HT-29 (cell line): ENCODE measurements at places on chromosomes 3 and 15. TPM values are rescaled to one million over a fixed set of nuclear protein-coding genes. Genes with fewer than 3 reads are reported as not detected.

DNA sequence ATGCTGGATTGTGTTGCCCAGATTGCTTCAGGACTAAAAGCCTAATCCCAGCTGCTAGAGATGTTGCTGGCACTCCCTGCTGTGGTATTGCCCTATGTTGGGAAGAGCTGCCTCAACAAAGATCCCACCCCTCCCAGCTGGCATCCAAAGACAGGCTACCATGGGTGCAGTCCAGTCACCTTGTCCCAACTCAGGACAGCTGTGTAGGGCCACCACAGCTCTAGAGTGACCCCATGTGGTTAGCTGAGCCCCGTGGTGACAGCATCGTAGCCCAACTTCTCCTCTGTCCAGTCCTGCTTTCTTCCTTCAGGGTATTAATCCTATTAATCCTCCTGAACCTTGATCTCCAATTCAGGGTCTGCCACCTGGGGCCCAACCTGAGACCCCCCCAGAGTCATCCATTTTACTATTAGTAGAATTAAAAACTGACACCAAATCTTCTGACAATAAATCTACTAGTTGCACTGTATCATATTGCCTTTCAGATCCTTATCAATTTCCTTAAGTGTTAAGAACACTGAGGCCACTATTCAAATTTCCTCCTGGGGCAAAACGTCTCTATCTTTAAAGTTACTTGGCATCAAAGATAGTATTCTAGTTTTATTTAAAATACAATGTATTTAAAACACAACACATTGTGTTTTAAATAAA is 83.5 kb downstream of the AQP9 start:
- DNase-seq: peak; percentile 54

Gene CPNE9
- 0.36 TPM in 1 of 2 replicates, not detected in the other for total RNA-seq

DNA sequence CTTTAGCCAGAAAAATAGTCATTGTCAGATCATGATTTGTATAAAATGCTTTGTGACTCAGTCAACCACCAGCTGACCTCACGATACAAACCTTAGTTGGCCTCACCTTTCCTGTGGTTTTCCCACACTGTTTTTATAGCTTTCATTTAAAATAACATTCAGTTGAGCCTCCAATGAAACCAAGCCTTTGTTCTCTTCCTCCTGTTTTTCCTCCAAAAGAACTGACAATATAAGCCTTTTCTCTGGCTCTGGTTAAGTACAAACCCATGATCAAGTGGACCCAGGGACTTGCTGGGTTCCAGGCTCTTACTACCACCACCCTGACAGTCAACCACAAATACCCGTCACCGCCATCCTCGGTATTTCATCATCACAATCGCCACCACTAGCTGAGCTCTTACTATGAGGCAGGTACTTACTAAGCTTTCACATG is 81.7 kb downstream of the TAMM41 start:
- peak; percentile 13 for DNase-seq

DNA sequence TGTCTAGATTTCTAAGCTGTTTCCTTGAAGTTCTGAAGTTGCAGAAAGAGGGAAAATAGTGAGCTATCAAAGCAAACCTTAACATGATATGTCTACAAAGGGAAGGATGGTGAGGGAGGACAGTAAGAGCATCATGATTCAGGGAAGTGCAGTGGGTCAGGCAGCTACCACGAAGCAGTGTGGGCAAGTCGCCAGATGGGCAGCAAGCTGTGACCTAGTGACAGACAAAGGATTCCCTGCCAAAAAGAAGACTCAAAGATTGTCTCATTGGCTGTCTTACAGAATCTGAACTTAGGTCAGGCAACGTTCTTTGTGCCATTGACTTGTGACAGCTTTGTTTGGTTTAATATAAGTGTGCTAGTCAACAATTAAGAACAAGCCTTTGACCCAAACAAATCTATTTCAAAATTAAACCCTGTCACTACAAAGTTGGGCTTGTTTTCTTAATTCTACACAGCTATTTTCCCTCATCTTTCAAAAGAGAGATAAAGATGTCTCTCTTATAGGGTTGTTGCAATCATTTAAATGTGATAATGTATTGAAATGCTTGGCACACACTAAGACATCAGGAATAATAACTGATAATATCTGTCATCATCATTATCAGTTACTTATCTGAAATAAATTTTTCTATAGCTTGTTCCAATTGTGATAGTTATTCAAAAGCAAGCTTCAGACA is 153.3 kb downstream of the ECT2 start:
- no peak for DNase-seq

- no peak for DNase-seq
Observed at GRCh38 chr3:16174389-16174788, at the start of gene GALNT15. Gene GALNT15, plus strand, starts transcription at chr3:16174680. Its CDS starts 472 bp downstream, at chr3:16175152.

GRCh38 chr3:25648925-25649830 is 15.5 kb downstream of the TOP2B start:
- no peak for DNase-seq

Gene FAM107A
- 0.10 TPM in 1 of 2 replicates, not detected in the other for total RNA-seq

Gene WDR93
- total RNA-seq: 0.08 and 0.61 TPM in 2 replicates

DNA sequence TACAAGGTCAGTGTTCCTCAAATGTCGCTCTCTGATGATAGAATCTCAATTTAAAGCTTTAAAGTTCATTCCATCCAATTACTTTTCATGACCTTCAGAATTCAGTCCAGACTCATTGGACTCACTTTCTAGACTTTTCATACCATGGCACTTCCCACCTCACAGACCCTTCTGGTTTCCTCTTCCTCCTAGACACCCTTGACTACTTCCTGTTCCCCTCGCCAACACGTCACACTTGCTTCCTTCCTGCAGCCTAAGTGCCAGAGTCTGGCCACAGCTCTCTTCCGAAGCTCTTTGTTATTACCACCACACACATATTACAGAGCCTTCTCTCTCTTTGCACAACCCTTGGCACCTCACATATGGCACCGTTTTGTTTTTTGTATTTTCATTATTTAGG is 59.1 kb upstream of the UMPS start:
- no peak for DNase-seq

Gene FOXL2
- total RNA-seq: not detected in 2 replicates

- DNase-seq: no peak
Observed at GRCh38 chr3:189235214-189235613, 63.4 kb downstream of the TPRG1 start.

DNA sequence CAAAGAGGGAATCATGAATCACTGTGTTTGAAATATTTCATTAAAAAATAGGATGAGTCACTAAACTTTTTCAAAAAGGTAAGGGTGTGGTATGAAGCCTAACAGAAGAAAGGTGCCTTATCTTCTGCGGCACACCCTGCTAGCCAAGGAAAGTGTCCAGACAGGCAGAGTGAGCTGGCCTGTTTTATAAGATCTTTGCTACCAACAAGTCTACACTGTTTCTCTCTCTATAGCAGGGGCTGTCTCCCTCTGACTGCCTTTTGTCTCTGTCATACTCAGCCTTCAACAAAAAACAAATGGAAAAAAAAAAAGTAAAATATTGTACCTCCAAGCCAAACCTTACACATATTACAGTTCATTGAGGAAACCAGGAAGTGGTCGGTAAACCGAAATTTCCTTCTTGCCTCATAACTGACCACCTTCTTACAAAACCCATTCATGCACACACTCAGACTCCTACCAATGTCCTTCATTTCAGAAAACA is 9.1 kb downstream of the ZDHHC3 start:
- DNase-seq: peak; percentile 44

DNA sequence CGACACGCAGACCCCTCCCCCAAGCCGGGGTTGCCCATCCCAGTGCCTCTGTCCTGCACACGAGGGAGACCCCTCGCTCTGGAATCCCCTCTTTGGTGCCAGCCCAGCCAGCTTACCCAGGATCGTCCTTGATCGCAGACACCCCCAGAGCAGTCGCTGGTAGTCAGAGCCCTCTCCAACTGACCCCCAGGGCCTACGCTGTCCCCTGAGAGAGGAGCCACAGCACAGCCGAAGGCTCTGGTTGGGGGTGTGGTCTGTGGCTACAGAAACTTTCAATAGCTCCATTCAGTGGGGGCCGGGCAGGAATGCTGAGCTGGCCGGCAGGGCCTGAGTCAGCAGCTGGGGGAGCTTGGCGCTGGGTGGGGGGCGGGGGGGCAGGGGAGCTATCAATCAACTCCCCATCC is at the start of gene LCTL:
TSS of gene LCTL (minus strand) at position 258 of the 404 bp plus-strand sequence. CDS start 633 bp downstream, outside the sequence.
- no peak for DNase-seq

DNA sequence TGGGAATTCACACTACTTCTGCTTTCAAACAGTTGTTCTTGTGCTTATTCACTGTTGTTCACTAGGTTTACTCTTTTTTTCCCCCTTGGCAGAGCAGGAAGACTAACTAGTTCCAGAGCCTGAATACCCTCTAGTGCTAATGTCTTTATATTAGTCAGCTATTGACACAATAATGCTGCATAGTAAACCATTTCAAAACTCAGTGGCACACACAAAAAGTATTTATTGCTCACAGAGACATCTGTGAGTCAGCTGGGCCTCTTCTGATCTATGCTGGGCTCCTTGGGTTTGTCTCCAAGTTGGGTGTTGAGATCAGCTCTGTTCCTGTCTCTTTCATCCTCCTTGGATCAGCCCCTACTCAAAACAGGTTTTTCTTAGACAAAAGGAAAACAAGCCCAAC is 51.1 kb downstream of the RSRC1 start:
- no peak for DNase-seq

DNA sequence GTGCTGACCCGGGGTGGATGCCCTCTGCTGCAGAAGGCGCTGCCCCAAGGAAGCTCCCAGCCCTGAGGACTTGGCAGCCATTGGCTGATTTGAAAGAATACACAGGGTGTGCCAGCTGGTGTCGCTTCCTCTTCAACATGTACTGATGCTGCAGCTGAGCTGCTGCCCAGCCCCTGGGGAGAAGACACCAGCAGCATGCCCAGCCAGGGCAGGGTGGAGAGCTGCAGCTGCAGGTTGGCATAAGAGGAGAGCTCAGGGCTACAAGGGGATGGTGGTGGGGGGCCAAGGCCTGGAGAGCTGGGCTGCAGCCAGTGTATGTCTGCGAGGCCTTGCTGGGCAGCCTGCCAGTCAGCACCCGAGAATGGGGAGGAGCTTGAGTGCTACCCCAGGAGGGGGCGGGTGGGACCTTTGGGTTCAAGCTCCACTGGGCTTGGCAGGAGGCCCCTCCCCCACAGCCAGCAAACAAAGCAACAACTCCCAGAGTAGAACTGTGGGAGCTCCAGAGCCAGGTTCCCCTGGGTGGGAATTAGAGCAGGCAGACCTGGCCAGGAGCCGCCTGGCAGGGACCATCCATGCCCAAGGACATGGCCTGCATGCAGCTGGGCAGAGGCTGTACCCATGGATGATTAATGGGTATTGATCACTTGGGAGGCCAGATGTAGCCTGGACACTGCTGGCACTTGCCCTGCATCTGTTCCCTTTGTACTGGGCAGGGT is 9.2 kb upstream of the SEMA4B start:
- peak; percentile 90 for DNase-seq

DNA sequence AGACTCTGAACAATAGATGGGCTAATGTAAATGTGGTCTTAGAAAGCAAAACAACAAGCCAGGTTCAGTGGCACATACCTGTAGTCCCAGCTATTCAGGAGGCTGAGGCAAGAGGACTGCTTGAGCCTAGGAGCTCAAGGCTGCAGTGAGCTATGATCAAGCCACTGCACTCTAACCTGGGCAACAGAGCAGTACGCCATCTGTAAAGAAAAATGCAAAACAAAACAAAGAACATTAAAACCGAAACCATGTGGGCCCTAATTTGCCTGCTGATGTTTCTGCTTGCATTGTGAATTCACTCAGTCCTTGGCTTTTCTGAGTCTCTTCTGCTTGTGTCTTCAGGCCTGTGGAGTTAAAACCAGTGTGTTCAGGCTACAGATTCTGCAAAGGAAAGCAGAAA is 56.7 kb downstream of the CCNL1 start:
- no peak for DNase-seq

Gene IGF2BP2
- total RNA-seq: 28.7 and 29.8 TPM in 2 replicates

DNA sequence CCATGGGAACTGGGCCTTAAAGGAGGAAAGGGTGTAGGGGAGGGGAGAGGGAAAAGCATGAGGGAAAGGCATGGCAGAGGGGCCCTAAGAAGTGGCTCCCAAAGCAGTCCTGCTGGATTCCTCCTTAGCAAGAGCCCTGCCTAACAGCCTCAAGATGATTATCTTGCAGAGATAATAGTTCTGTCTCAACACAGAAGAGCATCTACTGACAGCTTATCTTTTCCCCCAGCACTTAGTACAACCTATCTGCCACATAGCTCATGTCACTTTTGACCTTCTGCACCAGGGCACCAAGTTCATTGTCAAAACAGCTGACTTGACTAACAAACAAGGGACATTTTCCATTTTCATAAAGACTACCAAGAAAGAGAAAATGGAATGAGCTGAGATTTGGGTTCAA is 86.3 kb downstream of the ANP32A start:
- DNase-seq: no peak

DNA sequence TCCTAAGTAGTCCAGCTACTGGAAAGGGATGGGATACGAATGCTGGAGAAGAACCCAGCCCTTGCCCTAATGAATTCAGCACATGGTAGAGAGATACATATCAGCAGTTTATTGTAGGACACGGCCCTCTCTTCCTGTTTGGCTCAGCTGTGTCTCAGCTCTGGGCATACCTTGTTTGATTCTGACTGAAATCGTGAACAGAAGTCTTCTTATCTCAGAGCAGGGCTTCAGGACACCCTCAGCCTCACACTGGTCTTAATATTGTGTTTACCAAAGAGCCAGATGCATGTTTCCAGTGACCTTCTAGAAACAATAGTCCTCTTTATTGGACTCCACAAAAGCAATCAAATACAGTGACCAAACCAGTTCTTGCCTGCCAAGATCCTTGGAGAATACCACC is 54.7 kb downstream of the FAM174B start:
- DNase-seq: peak; percentile 80

Gene LRRC49
- 4.2 and 5.9 TPM in 2 replicates for total RNA-seq

GRCh38 chr15:100680726-100681125 is 78.3 kb downstream of the ASB7 start:
- no peak for DNase-seq

- DNase-seq: no peak
Observed at GRCh38 chr3:187369089-187369447, 883 bp downstream of the RTP4 start.

Gene SACM1L
- total RNA-seq: 8.5 and 11.6 TPM in 2 replicates

Gene KLHL6
- total RNA-seq: not detected in 2 replicates

Gene DUOXA2
- total RNA-seq: not detected in 2 replicates

GRCh38 chr3:123295901-123296250 is 94.1 kb downstream of the SEC22A start:
- no peak for DNase-seq

GRCh38 chr3:57992452-57993213 is 15.6 kb upstream of the FLNB start:
- DNase-seq: no peak

DNA sequence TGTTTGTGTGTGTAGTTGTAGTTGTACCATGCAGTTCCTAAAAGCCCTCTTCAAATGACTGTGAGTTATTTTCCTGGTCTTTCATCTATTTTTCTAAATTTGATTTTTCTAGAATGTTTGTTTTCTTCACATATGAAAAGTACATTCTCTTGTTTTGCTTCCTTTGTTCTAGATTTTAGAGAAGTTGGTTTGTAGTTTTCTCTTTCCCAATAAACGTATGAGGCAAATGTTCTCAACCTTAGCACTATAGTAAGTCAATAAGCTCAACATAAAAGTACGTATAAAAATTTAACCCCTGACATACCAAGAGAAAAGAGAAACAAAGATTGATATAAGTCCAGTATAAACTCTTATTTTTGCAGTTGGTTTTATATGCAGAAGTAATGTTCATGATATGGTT is 74.7 kb downstream of the IL1RAP start:
- DNase-seq: no peak
